GM23338 (cell line): ENCODE measurements at places on chromosomes 12 and 14. TPM values are rescaled to one million over a fixed set of nuclear protein-coding genes. Genes with fewer than 3 reads are reported as not detected.

The NKX2-1 gene
- not detected in 2 replicates for total RNA-seq

The PRR4 gene
- total RNA-seq = 2.1 TPM in 2 replicates

The VPS37B gene
- total RNA-seq = 10.4 and 10.9 TPM in 2 replicates

The TBX5 gene
- 0.21 TPM in 1 of 2 replicates, not detected in the other for total RNA-seq

The POTEM gene
- not detected in 2 replicates for total RNA-seq

The PDE3A gene
- 9.1 and 9.2 TPM in 2 replicates for total RNA-seq

The TMEM52B gene
- not detected in 2 replicates for total RNA-seq

The HSPB8 gene
- total RNA-seq = 4.7 and 4.8 TPM in 2 replicates

The VDR gene
- total RNA-seq = 1.1 and 1.4 TPM in 2 replicates

The MGP gene
- total RNA-seq = not detected in 2 replicates

DNA sequence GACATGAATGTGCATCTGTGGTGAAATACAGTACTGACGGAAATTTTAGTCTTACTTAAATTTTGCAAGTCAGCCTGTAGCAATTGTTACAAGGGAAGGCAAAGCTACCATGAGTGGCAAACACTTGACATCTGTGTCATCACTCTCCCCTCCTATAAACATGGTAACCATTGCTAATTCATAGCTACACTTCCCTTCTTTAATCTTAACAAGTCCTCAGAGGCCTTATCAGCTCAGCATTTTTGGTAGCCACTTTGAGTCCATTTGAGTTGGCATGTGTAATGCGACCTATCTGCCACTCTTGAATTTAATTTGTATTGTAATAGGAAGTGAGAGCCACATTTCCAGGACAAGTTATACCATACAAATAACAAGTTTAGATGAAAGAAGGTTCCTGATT is 218.1 kb downstream of the RMST start:
- no peak for DNase-seq
- H3K36me3 ChIP-seq = no peaks in the 10 kb centered on the region
- no peak overlapping the region for H3K27ac ChIP-seq
- no peaks in the 10 kb centered on the region for H3K27me3 ChIP-seq
- no peak overlapping the region for H3K4me3 ChIP-seq

GRCh38 chr12:105382771-105383622 is 52.5 kb downstream of the C12orf75 start:
- H3K27ac ChIP-seq = no peak overlapping the region
- DNase-seq = peak; percentile 84
- H3K36me3 ChIP-seq = no peaks in the 10 kb centered on the region
- H3K27me3 ChIP-seq = no peaks in the 10 kb centered on the region
- 0 out of 2 replicates have a peak overlapping the region, but pooled peaks have one; percentile 13 for H3K4me3 ChIP-seq

DNA sequence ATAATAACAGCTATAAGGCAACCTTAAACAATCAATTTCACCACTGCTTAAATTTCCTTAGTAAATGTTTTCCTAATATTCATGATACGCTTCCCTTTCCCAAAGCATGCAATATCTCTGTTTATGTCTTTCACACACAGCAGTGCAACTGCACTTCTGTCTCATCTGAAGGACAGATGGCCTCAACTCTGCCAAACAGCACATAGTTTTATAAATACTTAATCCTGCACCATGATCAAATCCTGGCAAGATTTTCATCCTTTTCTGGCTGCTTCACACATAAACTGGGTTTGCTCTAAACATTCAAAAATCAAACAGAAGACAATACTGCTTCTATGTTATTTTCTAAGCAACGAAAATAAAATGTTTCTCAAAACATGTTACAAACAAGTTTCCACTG is 266.3 kb downstream of the ITPR2 start:
- H3K4me1 ChIP-seq = no peaks in the 10 kb centered on the region
- no peak overlapping the region for H3K4me3 ChIP-seq
- H3K36me3 ChIP-seq = peaks cover 2% of the 10 kb centered on the region; the same call in 1 of the 2 replicates
- no peaks in the 10 kb centered on the region for H3K27me3 ChIP-seq
- no peak overlapping the region for H3K27ac ChIP-seq

- no peaks in the 10 kb centered on the region for H3K27me3 ChIP-seq
- H3K4me3 ChIP-seq = no peak overlapping the region
These were observed 80.0 kb downstream of the LGMN start for GRCh38 chr14:92668276-92668973.

DNA sequence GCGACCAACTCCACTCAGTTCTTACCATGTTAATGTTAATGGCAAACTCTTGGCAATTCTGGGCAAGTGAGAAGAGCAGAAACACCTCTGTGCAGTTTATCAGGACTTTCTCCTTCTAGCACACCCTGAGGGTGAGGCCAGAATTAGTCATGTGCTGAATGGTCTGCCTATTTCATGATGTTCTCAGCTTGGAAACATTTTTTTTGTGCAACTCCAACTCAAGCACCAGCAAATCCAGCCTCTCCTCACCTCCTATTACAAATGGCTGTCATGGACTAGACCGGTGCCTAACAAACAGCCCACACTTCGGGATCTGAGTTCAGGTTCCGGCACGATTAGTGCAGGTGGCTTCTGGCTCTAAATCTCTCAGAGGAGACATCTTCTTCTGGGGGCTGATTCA is 246.0 kb downstream of the ZFP36L1 start:
- no peak for DNase-seq
- H3K36me3 ChIP-seq = no peaks in the 10 kb centered on the region; the same call in 1 of the 2 replicates
- H3K4me3 ChIP-seq = no peak overlapping the region
- no peak overlapping the region for H3K27ac ChIP-seq

DNA sequence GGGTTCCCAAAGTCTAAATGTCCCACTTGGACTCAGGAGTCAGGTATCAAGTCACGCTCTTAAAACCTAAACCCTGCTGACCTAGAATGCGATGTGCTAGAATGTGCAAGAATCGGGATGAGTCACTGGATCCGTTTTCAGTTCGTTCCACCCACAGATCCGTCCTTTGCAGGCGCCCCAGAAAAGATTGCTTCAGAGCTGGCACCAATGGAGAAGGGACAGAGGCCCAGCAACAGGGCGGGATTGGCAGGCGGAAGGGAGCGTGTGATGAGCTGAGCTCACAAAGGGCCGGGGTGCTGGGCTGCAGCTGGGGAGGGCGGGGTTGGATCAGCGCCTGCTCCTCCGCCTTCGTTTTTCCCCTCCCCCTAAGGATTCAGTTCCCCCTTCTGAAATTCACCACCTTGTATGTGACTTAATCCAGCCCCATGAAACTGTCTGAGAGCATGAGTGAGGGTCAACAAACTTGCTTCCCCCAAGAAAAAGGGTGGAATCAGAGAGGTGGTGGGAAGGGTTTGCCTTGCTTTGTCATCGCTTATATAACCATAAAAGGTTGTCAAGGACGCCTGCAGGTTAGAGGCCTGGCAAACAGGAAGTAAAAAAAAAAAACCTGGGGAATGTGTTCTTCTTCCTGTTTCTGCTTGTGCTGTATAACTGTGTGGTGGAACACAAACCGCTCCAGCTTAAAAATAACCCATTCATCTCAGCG is 2.8 kb upstream of the UBC start:
- peaks cover 2% of the 10 kb centered on the region; the same call in 1 of the 2 replicates for H3K36me3 ChIP-seq
- no peaks in the 10 kb centered on the region for H3K27me3 ChIP-seq
- H3K4me3 ChIP-seq = peak overlapping the region; percentile 95
- DNase-seq = peak; percentile 99
- H3K27ac ChIP-seq = peak overlapping the region; percentile 90

- H3K36me3 ChIP-seq = no peaks in the 10 kb centered on the region
- no peaks in the 10 kb centered on the region for H3K27me3 ChIP-seq
- DNase-seq = no peak
These were observed 62.3 kb downstream of the SPRING1 start for GRCh38 chr12:116675339-116676107.

GRCh38 chr12:117069926-117070900 is 29.0 kb downstream of the TESC start:
- H3K4me1 ChIP-seq = no peaks in the 10 kb centered on the region
- DNase-seq = no peak
- no peaks in the 10 kb centered on the region for H3K36me3 ChIP-seq

DNA sequence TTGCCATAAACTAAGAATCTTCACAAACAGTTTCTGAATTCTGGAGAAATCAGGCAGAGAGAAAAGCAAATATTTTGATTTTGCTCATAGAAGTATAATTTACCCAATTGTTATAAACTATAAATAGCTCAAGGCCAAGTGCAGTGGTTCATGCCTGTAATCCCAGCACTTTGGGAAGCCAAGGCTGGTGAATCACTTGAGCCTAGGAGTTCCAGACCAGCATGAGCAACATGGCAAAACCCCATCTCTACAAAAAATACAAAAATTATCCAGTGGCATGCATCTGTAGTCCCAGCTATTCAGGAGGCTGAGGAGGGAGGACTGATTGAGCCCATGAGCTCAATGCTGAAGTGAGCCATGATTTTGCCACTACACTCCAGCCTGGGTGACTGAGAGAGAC is 19.6 kb upstream of the MMP19 start:
- H3K27me3 ChIP-seq = no peaks in the 10 kb centered on the region
- H3K4me1 ChIP-seq = no peaks in the 10 kb centered on the region
- H3K27ac ChIP-seq = no peak overlapping the region
- no peaks in the 10 kb centered on the region for H3K36me3 ChIP-seq

DNA sequence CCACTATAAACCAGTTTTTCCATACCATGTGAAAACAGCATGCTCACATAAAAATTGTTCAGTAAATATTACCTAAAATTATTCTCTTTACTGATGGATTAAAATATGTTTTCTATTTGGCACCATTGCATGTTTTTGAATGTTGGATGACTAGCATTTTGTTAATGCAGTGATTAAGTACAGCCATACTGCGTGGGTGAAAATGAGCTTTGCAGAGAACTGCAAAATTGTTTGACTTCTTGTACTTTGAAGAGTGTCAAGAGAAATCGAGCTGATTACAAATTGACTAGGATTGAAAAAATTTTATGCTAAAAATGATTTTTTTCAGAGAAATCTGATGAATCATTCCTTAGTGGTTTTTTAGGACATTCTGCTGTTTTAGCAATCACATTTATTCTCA is 452.9 kb downstream of the RPL10L start:
- H3K4me1 ChIP-seq = no peaks in the 10 kb centered on the region
- H3K27ac ChIP-seq = no peak overlapping the region
- H3K4me3 ChIP-seq = no peak overlapping the region
- no peaks in the 10 kb centered on the region for H3K36me3 ChIP-seq
- no peak for DNase-seq
- no peaks in the 10 kb centered on the region for H3K27me3 ChIP-seq

DNA sequence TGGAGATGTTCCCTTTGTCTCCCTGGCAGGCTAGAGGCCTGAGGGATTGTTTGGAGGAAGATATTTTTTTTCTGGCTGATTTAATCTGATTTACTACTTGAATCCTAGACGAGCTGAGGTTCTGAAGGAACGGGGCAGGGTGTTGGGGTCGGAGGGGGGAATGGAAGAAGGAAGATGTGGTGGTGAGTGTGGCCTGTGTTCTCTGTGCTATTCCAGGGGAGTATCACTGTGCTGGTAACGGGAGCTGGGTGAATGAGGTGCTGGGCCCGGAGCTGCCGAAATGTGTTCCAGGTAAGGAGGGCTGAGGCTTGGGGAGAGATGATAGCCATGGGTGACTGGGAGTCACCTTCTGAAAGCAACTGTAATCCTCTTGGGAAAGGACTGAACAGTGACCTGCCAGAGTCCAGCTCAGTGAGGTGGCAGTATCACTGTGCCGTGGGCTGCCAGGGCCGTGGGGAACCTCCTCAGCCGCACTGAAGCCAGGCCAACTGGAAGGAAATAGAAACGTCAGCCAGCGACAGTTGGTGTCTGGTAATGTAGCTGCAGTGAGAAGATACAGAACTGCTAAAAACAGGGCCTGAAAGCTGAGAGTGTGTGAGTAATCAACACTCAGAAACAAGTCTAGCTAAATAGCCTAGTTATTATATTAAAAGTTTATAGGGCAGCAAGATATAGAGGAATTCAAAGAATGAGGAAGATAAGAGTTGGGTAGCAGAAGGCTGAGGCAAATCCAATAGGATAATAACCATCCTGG is 7.9 kb downstream of the C1S start:
- H3K4me1 ChIP-seq = no peaks in the 10 kb centered on the region
- H3K36me3 ChIP-seq = no peaks in the 10 kb centered on the region
- H3K27ac ChIP-seq = no peak overlapping the region
- no peaks in the 10 kb centered on the region for H3K27me3 ChIP-seq

GRCh38 chr12:82687021-82688011 is 610 bp downstream of the TMTC2 start:
- H3K27ac ChIP-seq = 0 out of 2 replicates have a peak overlapping the region, but pooled peaks have one; percentile 64
- peaks cover 13% of the 10 kb centered on the region; the same call in 1 of the 2 replicates for H3K4me1 ChIP-seq
- peak; percentile 81 for DNase-seq
- H3K4me3 ChIP-seq = peak overlapping the region; percentile 91

- H3K27ac ChIP-seq = no peak overlapping the region
- H3K4me3 ChIP-seq = no peak overlapping the region
- H3K27me3 ChIP-seq = no peaks in the 10 kb centered on the region
- DNase-seq = no peak
These were observed 39.0 kb downstream of the ITPK1 start for GRCh38 chr14:93076755-93077154.

DNA sequence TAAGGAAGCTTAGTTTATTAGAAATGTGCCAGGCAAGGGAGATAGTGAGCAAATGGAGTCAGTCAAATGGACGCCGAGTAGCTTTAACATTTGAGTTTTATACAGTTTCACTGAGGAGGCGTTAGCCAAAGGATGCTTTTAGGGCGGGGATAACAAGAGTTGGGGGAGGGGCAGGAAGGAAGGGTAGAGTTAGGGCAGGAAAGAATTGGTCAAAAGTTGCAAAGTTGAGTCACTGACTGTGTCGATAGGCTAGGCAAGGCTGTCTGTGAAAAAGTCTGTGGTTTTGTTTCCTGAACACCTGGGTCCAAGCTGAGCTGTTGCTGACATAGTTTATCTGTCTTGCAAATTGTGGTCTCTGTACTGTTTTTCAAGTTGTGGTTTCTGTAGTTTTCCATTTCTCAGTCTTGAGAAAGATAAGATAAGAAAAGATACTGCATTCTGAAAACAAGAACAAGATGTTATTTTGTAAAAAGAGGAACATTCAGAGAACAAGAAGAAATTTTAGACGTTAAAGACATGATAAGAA is 62.6 kb upstream of the RESF1 start:
- no peaks in the 10 kb centered on the region for H3K36me3 ChIP-seq
- H3K4me3 ChIP-seq = no peak overlapping the region
- no peaks in the 10 kb centered on the region for H3K27me3 ChIP-seq
- H3K4me1 ChIP-seq = peaks cover 24% of the 10 kb centered on the region
